Stimulated activated CD4-positive, alpha-beta T cell treated with anti-CD3 and anti-CD28 coated beads, Interleukin-12 subunit alpha, Interleukin-12 subunit beta, amount 100 ng/mL, for 24 hours (primary cell): ENCODE measurements at places on chromosomes 4 and X.

DNA sequence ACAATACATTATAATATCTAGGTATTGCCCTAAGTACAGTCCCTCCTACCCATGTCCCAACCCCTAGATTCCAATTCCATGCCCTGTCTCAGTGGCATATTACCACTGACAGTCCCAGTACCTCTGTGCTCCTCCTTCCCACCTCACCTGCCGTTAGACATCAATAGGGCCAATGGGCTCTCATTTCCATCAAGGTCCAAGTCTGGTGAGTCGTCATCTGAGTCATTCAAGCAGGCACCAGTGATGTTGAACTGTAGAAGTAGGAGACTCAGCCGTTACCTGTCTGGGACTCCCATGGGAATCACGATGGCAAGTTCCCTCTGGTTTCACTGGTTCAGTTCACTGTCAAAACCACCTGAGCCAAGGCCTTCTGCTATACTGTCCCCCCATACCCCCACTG lies 51.7 kb downstream of the PHF8 start:
- no peak for DNase-seq

- no peak for DNase-seq
Observed at GRCh38 chr4:173009129-173009823, 159.3 kb upstream of the GALNT7 start.

GRCh38 chr4:5654791-5655190 lies 53.6 kb downstream of the EVC2 start:
- DNase-seq, result no peak

DNA sequence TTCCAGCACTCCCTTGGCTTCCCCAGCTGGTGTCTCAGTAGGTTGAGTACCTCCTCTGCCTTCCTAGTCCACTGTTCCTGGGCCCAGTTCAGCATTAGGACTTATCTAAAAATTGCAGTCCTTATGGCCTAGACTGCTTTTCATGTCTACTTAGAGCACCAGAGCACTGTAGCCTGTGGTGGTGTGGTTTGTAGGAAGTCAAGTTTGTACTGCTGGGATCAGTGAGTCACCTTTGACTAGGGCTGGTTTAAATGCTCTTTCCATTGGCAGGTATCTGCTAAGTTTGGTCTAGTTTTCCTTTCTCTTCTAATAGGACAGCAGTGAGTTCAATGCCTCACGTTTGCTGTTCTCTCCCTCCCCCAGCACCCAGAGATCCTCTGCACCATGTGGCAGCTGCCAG lies 233.6 kb upstream of the WDFY3 start:
- no peak for DNase-seq

DNA sequence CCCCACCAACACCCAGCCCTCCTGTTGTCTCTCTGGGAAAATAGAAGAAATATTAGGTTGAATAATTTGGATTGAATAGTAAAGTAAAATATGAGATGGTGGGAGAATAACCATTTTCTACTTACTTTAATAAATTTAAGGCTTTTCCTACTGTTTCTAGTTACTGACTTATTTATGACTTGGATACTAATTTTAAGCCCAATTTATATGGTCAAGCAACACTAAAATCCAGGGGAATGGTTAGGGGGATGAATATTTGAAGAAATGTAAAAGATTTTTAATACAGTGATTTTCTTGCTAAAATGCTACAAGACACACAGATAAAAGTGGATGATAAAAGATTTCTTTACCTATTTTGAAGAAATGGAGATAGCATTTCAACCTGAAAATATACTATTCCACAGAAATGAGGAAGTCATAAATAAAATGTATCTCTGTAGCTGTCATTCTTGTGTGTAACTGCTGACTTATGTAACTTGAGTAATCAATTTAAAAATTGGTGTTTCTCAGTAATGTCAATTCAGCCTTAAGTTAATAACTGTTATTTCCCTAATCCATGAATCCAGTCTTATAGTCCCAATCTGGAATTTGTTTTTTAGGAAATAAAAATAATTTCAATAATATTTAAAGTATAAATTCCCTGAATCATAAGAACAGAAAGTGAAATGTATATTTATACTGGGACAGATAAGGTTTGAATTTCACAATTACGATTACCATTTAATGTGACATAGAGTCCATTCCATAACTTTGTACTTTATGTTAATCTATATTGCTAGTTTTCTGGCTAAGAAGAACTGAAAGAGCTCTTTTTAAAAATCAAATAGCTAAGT lies 24.3 kb upstream of the IL2 start:
- no peak for DNase-seq

GRCh38 chrX:150569155-150569477 lies 695 bp downstream of the MTM1 start:
- no peak for DNase-seq
